CD4-positive, alpha-beta T cell treated with Interleukin-4 for 4 hours (primary cell): ENCODE measurements at places on chromosomes 16 and 17.

- DNase-seq, result peak; percentile 22
Observed at GRCh38 chr16:58299757-58300349, 5.0 kb upstream of the PRSS54 start.

DNA sequence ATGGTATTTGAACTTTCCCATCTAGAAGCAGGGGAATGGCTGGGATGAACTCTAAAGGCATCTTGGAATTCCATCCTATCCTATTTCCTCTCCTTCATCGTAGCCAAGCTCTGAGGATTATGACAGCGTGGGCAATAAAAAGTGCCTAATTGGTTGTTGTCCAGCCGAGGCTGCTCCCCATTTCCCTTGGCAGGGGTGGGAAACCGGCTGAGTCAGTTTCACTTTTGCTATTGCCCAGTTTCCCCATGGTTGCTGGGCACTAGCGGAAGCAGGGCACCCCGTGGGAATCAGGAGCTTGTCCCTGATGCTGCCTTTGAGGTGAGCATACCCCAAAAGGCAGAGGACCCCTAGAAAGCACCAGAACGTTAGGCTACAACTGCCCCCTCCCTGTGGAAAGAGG, 13.8 kb upstream of the SP2 start:
- DNase-seq, result no peak

- no peak for DNase-seq
Observed at GRCh38 chr17:9342225-9342624, 233.4 kb downstream of the STX8 start.

DNA sequence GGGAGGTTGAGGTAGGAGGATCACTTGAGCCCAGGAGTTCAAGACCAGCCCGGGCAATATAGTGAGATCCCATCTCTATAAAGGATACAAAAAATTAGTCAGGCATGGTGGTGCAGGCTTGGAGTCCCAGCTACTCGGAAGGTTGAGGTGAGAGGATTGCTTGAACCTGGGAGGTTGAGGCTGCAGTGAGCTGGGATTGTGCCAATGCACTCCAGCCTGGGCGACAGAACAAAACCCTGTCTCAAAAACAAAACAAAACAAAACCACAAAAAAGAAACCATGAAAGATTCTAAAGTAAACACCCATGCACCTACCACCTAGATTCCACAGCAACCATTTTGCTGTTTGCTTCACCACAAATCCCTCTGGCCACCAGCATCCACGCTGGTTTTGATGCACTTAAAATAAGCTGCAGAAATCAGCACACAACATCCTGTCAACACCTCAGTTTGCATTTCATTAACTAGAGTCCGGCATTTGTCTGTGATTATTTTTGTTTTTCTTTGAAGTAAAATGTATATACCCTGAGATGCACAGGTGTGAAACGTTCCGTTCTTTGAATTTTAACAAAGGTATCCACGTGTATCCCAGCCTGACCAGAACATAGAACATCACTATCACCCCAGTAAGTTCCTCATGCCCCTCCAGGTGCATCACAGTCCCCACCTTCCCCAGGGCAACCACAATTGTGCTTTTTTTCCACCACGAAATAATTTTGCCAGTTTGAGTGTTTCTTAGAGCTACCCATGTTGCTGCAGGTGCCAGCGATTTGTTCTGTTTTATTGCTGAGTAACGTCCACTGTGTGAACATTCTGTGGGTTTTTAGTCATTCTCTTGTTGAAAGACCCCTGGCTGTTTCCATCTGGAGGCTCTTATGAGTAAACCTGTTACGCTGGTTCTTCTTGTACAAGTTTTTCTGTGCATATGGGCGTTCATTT, 191.5 kb downstream of the SEC14L1 start:
- peak; percentile 75 for DNase-seq
